Eye (tissue), 1 donor: ENCODE measurements at places on chromosomes 16 and 17.

- no peak for DNase-seq
Observed at GRCh38 chr17:32533296-32533695, 46.5 kb downstream of the CDK5R1 start.

- DNase-seq, result peak; percentile 42
Observed at GRCh38 chr16:78551487-78552085, 452.1 kb downstream of the WWOX start.

DNA sequence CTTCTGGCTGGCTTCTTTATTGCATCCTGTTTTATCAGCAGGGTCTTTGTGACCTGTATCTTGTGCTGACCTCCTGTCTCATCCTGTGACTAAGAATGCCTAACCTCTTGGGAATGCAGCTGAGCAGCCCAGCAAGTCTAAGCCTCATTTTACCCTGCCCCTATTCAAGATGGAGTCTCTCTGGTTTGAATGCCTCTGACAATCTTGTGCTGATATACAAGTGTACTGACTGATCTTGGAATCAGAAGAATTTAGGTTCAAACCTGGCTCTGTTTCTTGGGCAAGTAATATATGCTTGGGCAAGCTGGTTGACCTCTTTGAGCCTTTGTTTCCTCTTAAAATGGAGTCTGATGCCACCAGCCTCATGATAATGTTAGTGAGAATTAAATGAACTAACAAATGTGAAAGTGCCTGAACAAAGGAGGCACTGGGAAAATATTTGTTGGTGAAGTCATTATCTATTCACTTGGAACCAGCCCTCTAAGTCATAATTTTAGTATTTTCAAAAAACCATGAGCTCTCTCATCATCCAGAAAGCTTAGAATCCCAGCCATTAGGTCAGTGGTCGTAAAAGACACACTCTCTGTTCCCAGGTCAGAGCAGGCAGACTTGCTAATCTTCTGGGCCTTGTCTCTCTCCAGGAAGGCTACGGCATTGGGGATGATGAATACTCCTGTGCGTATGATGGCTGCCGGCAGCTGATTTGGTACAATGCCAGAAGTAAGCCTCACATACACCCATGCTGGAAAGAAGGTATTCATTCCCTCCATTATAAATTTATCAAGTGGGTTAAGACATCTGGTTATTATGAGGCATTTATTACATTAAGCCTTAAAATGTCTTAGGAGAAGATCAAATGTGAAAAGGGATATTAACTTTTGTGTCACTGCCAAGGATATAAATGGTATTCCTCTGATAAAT is 18.1 kb upstream of the ARL2BP start:
- DNase-seq, result no peak

GRCh38 chr16:12089492-12090150 is 113.1 kb downstream of the SNX29 start:
- no peak for DNase-seq
